Tibial nerve (tissue), 4 donors: ENCODE measurements at places on chromosomes 1 and 21. TPM values are rescaled to one million over a fixed set of nuclear protein-coding genes. Genes with fewer than 3 reads are reported as not detected.
A peak's percentile ranks its signal among the peaks of the same experiment; 100 is the strongest.

Gene CSMD2
- 2.5 TPM for total RNA-seq

Gene PITHD1
- total RNA-seq = 64.2 TPM

Gene WNT4
- under 0.01 TPM for total RNA-seq

DNA sequence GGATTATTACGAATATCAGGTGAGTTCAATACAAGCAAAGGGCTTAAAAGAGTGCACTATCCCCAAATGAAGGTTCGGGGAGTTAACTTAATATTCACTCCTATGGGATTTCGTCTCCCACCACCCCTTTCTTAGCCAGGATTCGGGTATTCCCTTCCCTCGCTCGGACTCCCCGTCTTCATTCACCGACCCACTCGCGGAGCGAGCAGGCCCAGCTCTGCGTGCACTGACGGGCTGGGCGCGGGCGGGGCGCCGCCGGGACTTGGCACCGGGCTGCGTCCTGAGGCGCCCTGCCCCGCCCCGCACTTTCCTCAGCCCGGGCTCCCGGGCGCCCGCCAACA is 7.7 kb upstream of the MPZL1 start:
- DNase-seq = no peak

- DNase-seq = peak; percentile 8
These were observed 872 bp upstream of the PPP2R5A start for GRCh38 chr1:212284332-212284743.
